CD4-positive, alpha-beta T cell treated with Interleukin-1 beta for 1 hour (primary cell): ENCODE measurements at places on chromosomes 1 and 21.
A peak's percentile ranks its signal among the peaks of the same experiment; 100 is the strongest.

- DNase-seq = no peak
Measured at GRCh38 chr1:43405876-43406234, 16.2 kb downstream of the SZT2 start.

- no peak for DNase-seq
Measured at GRCh38 chr1:76229279-76230005, 154.9 kb downstream of the ST6GALNAC3 start.

- DNase-seq = no peak
Measured at GRCh38 chr1:8512504-8512903, 194.6 kb downstream of the SLC45A1 start.

DNA sequence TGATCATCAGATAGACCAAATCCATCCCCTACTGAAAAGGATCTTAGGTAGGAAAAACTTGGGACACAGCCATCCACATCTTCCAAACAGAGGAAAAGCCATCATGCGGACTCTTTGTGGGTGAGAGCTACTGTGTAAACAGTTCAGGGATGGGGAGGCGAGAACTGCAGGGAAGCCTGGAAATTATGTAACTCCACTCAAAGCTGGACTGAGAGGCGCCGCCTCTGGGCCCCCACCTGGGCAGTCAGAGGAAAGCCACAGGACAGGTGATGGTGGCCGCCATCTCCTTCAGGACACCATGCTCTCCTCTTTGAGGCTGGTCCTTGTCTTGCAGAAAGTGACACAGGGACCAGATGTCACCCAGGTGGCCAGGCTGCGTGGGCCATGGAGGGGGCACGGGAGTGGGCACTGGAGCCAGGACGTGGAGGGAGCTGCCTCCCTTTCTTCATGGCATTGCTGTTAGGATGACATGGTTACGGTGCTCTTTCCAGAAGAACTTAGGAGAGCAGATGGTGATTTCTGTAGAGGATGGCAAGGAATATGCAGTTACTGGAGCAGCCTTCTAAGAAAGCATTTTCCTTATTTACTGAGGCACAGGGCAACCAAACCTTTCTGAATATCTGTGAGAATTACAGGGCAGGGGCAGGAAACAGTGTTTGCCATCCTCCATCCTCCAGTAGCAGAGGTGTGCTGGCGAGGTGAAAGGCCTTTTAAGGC, 32.0 kb upstream of the TDRD10 start:
- DNase-seq = no peak

GRCh38 chr1:30758121-30758688, 631 bp upstream of the LAPTM5 start:
- no peak for DNase-seq

GRCh38 chr1:229068270-229068987, 202.5 kb upstream of the RAB4A start:
- peak; percentile 5 for DNase-seq

DNA sequence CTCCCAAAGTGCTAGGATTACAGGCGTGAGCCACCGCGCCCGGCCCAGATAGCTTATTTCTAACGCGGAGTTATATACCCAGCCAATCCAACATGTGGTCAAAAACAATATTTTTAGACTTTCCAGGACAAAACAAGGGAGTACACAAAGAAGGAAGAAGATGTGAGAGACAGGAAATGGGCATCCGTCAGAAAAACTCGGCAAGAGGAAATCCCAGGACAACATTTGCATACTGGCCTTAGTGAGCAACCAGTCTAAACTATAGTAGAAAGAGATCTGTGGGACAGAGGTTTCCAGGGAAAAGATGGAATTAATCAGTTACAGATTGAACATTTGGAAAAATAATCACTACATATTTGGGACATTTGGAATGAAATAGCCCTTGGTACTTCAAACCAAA, 11.4 kb downstream of the ARMH1 start:
- DNase-seq = no peak

GRCh38 chr1:19657511-19657910, 7.2 kb upstream of the HTR6 start:
- DNase-seq = no peak
